ENCODE measurements at places on chromosomes 7 and 10. TPM values are rescaled to one million over a fixed set of nuclear protein-coding genes. Genes with fewer than 3 reads are reported as not detected.

Gene DRGX
- total RNA-seq: not detected

Gene PAPOLB
- total RNA-seq: not detected

DNA sequence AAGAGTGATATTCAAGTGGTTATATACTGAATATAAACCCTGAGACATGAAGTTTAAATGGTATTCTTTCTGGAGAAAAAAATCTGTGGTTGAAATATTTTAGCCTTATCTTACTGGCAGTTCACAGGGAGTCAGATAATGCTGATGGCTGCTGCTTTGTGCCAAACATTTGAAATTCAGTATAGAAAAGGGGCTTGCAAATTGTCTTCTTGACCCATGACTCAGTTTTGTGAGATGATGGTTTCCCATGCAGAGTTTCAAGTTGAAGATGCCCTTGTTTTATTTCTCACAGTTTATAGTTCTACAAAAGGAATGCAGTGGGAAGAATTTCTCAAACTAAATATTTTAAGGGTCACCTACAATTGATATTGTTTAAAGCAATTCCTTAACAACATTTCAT is 251.1 kb upstream of the MEOX2 start:
- H3K4me1 ChIP-seq: no peaks in the 10 kb centered on the region
- DNase-seq: no peak
- H3K27me3 ChIP-seq: no peaks in the 10 kb centered on the region
- no peak overlapping the region for H3K4me3 ChIP-seq
- H3K36me3 ChIP-seq: no peaks in the 10 kb centered on the region

- H3K27me3 ChIP-seq: peaks cover 83% of the 10 kb centered on the region
- no peak for DNase-seq
- no peak overlapping the region for H3K4me3 ChIP-seq
- H3K27ac ChIP-seq: no peak overlapping the region
Observed at GRCh38 chr7:26532471-26532870, 240.8 kb downstream of the SNX10 start.

DNA sequence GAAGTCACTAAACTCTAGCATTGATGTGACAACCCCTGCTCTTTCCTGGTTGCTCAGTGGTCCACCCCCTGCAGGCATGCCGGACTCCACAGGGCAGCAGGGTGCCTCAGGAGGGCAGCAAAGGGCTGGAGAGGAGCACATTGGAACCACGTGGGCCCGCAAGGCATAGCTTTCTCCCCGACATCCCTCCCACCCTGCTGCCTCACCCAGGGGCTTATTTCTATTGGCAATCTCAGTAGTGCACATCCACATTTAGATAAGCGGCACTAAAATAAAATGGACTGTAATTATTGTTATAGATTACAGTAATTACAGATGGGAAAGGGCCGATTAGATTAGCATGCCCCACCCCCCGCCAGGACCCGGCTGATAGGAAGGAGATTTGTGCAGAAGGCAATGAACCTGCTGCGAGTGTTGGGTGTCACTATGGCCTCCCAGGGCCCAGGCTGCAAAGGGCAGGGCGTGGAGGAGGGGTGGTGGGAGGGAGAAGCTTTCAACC is 580.1 kb downstream of the GRID1 start:
- H3K4me3 ChIP-seq: no peak overlapping the region
- no peaks in the 10 kb centered on the region for H3K36me3 ChIP-seq
- peaks cover 27% of the 10 kb centered on the region for H3K27me3 ChIP-seq
- no peak for DNase-seq

DNA sequence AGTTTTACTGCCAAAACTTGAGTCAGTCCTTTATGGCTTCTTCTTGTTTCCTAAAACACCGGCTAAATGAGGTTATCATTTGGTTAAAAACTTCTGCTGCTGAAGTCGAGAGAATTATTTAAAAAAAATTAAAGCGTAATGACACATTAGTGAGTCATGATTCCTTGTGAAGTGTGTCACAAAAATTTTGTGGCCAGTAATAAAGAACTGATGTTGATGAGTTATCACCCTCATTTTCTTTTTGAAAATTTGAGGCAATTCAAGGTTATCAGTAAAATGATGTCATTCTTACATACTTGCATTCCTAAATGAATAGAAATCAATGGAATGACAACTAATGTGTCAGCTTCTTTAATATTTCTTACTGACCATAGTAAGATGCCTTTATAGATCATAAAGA is 427.4 kb downstream of the SORCS3 start:
- H3K27ac ChIP-seq: no peak overlapping the region
- no peak for DNase-seq
- H3K4me3 ChIP-seq: no peak overlapping the region
- peaks cover 2% of the 10 kb centered on the region for H3K4me1 ChIP-seq

DNA sequence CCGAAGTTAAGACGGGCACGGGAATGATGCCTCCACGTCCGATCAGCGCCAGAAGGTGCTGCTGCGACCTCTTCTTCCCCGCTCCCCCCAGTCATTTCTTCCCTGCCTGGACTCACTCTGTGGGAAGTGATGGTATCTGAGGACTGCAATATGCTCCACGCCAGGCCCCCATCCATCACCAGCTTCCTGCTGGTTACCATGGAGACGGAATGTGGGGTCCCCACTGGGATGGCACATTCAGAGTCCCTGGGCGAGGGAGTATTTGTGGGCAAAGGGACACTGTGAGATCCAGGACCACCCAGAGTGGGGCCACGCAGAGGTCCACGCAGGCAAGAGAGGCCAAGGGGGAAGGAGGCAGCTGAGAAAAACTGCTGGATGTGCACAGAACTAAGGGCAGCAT is 39.7 kb downstream of the CARD11 start:
- H3K27ac ChIP-seq: no peak overlapping the region
- H3K4me1 ChIP-seq: peaks cover 43% of the 10 kb centered on the region
- H3K36me3 ChIP-seq: peaks cover 3% of the 10 kb centered on the region
- no peak for DNase-seq
- no peak overlapping the region for H3K4me3 ChIP-seq

DNA sequence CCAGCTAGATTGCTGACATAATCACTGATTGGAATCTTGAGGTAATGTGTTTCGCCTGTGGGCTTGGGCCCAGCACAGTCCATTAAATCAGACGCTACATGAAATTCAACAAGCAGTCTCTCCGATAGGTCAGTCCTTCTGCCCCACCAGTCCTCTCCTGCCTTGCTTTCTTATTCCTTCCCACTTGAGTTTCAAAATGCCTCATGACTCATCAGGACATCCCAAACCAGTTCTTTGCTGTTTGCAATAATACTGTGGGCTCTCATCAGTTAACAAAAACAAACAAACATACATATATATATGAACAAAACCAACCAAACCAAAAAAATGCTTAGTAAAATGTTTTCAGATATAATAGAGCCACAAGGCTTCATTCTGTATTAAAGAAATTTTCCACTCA is 599.0 kb downstream of the SORCS1 start:
- no peak for DNase-seq
- no peaks in the 10 kb centered on the region for H3K36me3 ChIP-seq
- H3K27ac ChIP-seq: no peak overlapping the region
- H3K4me3 ChIP-seq: no peak overlapping the region
- no peaks in the 10 kb centered on the region for H3K4me1 ChIP-seq

DNA sequence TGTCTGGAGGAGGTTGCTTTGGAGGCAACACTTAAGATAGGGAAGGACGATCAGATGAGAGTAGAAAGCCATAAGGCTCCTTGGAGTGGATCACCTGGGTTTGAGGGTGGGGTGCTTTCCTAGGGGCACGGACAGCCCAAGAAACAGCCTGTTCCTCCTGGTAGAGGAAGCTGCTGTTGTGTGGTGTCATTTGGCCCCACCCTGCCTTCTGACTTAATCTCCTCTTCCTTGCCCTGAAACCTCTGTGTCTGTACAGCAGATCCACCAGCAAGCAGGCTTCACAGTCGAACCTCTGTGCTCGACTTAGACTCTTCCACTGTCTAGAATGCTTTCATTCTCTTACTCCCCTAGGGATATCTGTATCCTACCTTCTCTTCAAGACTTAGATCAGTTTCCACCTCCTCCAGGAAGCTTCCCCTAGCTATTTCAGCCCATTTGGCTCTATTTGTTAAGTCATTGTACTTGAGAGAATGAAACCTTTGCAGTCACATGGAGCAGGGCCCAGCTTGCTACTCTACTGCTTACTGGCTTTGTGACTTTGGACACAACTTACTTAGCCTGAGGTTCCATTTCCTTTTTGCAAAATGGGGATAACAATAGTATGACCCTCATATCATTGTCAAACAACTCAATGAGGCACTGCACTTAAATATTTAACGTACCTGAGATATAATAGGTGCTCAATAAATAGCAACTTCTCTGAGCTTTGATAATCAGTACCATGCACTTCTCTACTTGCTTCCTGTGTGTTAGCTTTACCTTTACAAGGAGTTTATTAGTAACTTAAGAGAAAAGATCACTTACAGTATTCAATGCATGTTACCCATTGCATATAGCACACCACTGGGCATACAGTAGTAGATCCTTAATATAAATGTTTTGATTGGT is 5.0 kb downstream of the MXI1 start:
- H3K27ac ChIP-seq: peak overlapping the region; percentile 98
- H3K36me3 ChIP-seq: peaks cover 4% of the 10 kb centered on the region
- peak overlapping the region; percentile 98 for H3K4me3 ChIP-seq
- peaks cover 54% of the 10 kb centered on the region for H3K4me1 ChIP-seq
- peak; percentile 21 for DNase-seq

DNA sequence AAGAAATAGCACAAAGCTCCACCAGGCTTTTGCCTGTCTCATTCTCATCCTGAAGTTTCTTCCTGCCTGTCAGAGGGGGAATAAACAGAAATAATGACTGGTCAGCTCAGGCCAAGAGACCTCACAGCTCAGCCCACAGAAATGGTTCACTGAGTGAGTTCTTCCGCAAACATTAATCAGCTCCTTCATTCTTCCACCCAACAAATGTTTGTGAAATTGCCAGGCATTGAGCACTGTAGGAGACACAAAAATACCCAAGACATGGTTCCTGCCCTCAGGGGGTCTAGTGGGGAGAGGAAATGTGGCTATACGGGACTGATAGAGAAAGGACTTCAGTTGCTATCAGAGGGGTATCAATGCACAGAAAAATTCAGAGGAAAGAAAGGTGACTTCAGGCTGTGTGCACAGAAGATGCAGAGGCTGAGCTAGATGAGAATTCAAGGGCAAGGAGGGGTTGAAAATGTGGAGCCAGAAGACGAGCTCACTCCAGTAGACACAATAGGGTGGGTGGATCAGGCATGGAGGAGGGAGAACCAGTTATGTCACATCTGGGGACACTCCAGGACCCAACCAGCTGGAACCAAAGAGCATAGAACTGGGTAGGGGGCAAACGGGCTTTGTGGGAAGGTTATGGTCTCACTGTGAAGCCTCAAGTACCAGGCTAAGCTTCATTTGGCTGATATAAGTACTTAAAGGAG is 20.9 kb downstream of the MYOF start:
- H3K27ac ChIP-seq: no peak overlapping the region
- no peaks in the 10 kb centered on the region for H3K36me3 ChIP-seq
- no peak overlapping the region for H3K4me3 ChIP-seq

GRCh38 chr7:145848691-145849090 is 267.9 kb upstream of the CNTNAP2 start:
- no peak overlapping the region for H3K27ac ChIP-seq
- no peak for DNase-seq
- H3K4me3 ChIP-seq: no peak overlapping the region

DNA sequence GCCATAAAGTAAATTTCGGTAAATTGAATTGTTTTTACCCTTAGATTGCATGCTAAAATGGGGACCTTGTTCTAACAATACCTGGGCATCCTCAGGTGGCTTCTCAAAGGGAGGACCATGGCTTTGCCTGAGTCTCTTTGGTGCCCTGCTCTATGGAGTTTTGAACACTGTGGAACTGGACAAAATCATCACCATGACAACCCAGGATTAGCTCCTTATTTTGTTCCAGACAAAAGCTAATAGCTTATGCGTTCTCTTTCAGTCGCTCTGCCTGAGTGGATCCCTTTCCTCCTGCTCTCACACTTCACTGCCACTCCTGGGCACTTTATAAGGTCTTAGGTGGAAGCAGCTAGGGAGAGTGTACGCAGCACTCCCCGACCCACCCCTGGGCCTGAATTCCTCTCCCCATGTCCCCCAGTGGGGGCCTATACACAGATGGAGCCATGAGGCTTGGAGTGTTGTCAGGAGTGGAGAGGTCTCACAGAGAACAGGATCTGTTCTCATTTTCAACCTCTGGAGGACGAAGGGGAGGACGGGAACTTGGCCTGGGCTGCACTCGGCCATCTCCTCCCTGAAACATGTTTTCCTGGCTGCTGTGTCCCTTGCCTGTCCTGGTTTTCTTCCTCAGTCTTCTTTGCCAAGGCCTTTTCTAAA is 19.0 kb downstream of the ADCYAP1R1 start:
- no peaks in the 10 kb centered on the region for H3K36me3 ChIP-seq
- H3K4me1 ChIP-seq: peaks cover 3% of the 10 kb centered on the region
- H3K27ac ChIP-seq: no peak overlapping the region
- no peak for DNase-seq

- no peaks in the 10 kb centered on the region for H3K27me3 ChIP-seq
- H3K36me3 ChIP-seq: no peaks in the 10 kb centered on the region
- H3K4me1 ChIP-seq: no peaks in the 10 kb centered on the region
- DNase-seq: no peak
- no peak overlapping the region for H3K4me3 ChIP-seq
Observed at GRCh38 chr7:151568956-151569940, 49.6 kb upstream of the RHEB start.

DNA sequence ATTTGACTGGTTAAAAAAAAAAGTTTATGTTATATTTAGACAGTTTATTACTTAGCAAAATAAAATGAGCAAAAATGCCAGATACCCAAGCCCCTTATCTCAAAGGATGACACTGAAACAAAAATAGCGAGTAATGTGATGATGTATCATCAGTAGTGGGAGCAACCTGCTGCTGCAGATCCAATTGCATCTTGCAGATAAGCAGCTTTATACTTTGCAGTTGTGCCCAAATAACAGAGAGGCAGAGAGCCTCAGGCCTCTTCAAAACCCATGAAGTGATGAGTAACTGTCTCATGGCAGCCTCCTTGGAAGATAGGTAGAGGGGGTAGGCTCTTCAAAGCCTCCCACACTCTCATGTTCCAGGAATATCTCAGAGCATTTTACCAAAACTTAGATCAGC is 468.2 kb upstream of the LRRTM3 start:
- no peak overlapping the region for H3K4me3 ChIP-seq
- no peaks in the 10 kb centered on the region for H3K36me3 ChIP-seq
- no peaks in the 10 kb centered on the region for H3K27me3 ChIP-seq
- DNase-seq: no peak
